ENCODE measurements at places on chromosomes 16 and 17.

- DNase-seq: no peak
Observed at GRCh38 chr17:31824766-31825360, 34.2 kb downstream of the COPRS start.

DNA sequence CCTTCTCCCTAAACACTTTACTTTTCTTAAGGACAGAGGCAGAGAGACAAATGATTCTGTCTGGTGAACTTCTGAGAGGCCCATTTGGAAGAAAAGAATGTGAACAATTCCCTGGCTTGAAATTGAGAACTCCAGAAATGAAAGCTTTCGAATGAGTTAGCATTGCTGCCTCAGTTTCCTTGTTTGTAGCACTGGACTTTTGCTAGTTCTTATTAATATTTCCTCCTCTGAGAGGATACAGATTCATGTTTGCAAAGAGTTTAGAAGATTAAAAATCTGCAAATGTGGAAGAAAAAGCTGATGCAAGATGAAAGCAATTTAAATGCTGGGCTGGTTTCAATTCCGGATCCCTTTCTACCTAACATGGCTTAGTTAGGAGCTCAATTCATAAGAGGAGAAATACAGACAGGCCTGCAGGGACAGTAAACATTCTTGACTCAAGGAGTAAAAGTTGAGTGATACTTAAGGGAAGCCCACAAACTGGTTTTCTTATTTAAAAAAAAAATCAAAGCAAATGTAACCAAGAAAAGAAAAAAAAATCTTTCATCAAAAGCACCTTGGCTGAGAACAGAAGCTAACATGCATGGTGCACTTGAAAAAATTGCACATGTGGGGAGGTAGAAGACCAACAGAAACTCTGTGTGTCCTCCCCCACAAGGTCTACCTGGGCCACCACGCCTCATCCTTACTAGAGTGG lies 27.1 kb downstream of the HNF1B start:
- no peak for DNase-seq

DNA sequence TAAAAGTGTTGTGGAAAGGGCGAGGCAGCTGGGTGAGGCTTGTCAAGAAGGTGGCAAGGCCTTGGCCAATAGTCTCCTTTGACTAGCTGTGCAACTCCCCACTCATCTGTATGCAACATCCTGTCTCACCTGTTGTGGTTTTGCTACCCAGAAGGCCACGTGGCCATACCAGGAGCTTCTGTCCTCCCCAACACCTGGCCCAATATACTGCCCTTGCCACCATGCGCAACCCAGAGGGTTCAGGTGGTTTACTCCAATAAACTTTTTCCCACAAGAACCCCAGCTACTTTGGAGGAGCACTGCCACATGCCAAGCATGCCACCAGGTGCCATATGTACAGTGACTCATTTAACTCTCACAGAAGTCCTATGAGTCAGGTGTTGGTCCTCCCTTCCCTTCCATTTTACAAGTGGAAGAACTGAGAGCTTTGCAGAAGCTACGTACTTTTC lies 10.2 kb downstream of the MYO19 start:
- DNase-seq: no peak

DNA sequence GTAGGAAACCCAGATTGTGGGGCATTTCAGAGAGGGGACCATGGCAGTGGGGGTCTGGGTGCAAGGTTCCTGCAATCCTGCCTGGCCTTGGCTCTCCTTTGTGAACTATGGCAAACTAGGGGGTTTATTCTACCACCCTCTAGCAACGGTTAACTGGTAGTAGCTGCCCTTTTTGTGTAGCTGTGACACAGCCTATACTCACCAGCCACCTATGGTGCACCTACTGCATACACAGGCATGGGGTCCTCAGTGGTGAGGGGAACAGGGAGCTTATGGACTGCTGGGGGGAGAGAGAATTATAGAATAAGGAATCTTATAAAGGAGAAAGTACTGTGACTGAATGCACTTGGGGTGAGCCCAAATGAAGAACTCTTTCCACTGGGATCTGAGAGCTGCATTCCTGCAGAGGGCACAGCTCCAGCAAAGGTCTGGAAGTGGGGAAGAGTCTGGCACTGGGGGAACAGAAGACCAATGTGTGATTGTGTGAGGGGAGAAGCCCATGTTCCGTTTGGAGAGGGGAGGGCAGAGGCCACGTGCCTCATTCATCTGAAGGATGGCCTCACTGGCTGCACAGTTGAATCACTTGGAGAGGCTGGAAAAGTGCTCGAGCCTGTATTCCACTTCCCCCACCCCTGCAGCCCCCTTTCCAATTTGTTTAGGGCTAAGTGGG lies 2.1 kb downstream of the MT1X start:
- no peak for DNase-seq

GRCh38 chr17:930258-930657 lies 49.3 kb downstream of the NXN start:
- DNase-seq: no peak

DNA sequence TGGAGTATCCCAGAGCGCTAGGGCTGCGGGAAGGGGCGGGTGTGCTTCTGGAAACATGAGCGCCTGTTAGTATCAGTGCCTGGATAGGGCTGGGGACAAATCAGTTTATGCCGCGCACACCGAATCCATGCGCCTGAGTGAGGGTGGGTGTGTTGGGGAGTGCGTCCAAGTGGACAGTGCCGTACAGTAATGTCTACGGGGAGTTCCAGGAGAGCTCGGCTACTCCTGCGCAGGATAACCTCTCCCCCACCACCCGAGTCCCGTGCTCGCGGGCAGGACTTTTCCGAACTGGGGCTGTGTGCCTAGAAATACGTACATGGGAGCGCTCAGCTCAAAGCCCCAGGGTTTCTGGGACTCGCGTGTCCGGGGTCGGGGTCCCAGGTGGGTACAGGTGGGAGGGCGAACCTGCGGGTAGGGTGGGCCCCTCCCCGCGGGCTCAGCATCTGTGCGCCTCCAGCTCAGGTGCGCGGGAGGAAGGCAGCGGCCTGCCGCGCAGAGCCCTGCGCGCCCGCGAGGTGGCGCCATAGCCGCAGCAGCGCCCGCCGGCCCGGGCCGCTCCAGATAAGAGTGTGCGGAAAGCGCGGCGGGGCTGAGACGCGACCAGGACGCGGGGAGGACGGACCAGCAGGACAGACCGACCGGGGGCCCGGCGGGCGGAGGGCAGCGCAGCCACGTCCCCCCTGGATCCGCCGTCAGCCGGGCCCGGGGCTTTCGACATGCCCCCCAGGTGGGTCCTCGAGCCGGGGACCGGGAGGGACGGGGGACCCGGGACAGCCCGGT lies at the start of gene HIC1:
Gene HIC1 (plus strand): TSS at position 592 of the 780 bp plus-strand sequence. CDS start 1,588 bp downstream, outside the sequence.
- no peak for DNase-seq

DNA sequence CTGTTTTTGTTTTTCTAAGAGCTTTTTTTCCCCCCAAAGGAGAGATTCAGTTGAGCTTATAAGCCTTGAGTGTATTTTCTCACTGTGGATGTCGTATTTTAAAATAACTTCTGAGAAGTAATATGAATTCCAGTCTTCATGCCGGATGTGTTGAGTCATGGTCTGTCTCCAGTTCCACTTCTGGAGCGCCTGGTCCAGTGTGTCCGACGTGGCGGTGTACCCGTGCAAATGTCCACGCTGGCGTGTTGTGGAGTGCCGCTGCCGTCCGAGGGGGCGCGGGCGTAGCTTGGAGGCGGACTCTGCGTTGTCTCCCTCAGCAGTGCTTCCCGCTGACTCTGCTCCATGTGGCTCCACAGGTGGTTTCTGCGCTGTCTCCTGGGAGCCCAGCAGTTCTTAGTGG lies 60.9 kb upstream of the ZNF750 start:
- no peak for DNase-seq

GRCh38 chr17:68819465-68819864 lies 135.7 kb downstream of the ABCA8 start:
- no peak for DNase-seq

DNA sequence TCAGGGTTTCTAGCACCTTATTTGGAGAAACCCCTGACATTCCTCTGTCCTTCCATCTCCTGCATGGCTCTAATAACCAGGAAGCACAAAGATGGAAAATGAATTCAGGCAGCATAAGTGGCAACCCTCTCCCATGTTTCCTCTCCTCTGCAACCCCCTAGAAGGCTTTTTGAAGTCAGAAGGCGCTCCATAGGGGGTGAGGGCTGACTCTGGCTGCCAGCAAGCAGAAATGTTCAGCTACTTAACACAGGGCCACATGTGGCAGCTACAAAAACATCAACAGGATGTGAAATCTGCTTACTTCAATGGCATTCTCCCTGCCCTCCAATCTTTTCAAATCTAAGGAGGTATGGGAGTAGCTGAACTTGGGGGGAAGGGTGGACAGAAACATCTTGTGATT lies 55.2 kb upstream of the IRX5 start:
- no peak for DNase-seq

- DNase-seq: no peak
Observed at GRCh38 chr16:72481419-72481818, 309.5 kb upstream of the PMFBP1 start.

DNA sequence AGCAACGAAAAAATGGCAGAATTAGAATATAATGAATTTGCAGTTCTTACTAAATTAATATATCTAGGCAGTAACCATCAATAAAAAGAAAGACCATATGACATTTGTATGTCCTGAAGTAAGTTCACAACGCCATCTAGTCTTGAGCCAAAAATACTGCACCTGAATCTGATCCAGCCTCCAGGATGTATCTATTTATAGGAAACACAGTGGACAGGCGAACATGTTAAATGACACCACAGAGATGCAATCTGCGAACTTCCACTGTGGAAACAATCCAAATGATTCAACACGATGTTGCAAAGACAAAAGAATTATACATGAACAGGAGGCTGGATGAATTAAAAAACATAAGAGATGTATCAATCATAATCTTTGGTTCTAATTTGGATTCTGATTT lies 197.6 kb downstream of the CDH13 start:
- DNase-seq: no peak

DNA sequence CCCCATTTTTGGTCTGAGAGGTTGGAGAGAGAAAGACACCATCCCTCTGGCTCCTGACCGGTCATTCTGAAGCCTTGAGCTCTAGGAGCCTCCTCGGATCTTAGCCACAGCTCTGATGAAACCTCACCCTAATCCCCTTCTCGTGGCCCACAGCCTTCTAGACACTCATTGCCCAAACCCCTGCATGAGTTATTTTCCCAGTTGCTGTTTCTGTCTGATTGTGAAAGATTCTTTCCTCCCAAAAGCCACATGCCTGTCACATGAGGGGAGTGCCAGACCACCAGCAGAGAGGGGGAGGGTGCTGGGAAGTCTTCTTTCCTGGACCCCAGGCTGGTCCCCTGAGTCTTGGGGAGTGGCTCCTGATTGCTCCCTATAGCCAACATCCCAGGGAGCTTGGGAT lies 17.6 kb upstream of the ABR start:
- DNase-seq: no peak

DNA sequence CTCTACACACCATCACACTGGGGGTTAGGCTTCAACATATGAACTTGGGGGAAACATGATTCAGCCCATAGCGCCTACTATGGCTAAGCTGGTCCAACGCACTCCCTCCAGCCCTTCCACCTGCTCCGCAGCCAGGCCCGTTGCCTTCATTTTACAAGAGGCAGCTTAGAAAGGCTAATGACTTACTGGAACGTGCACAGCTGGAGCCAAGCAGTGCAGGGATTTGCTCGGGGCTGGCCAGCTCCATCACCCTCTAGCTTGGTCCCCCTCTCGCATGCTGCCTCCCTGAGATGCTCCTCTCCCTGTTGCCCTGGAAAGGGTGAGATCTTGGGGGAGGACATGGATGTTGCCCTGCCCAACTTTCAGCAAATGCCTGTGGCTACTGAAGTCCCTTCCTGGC lies 2.8 kb upstream of the CACNG1 start:
- no peak for DNase-seq

GRCh38 chr16:49462362-49462988 lies 88.9 kb downstream of the C16orf78 start:
- no peak for DNase-seq

- DNase-seq: no peak
Observed at GRCh38 chr16:12677502-12677901, 126.2 kb downstream of the CPPED1 start.

GRCh38 chr16:11101695-11102522 lies 154.1 kb downstream of the SOCS1 start:
- no peak for DNase-seq

GRCh38 chr16:3413730-3414379 lies 12.8 kb downstream of the ZNF174 start:
- DNase-seq: no peak

GRCh38 chr17:80443916-80444643 lies 29.1 kb downstream of the ENDOV start:
- no peak for DNase-seq

- no peak for DNase-seq
Observed at GRCh38 chr17:6439951-6440350, 4.3 kb upstream of the PIMREG start.

- DNase-seq: no peak
Observed at GRCh38 chr17:6713130-6713917, at the start of gene SLC13A5. TSS of gene SLC13A5 (minus strand) at chr17:6713369. CDS start at chr17:6713333, 36 bp downstream.

GRCh38 chr16:82395212-82395611 lies 225.2 kb upstream of the MPHOSPH6 start:
- no peak for DNase-seq

DNA sequence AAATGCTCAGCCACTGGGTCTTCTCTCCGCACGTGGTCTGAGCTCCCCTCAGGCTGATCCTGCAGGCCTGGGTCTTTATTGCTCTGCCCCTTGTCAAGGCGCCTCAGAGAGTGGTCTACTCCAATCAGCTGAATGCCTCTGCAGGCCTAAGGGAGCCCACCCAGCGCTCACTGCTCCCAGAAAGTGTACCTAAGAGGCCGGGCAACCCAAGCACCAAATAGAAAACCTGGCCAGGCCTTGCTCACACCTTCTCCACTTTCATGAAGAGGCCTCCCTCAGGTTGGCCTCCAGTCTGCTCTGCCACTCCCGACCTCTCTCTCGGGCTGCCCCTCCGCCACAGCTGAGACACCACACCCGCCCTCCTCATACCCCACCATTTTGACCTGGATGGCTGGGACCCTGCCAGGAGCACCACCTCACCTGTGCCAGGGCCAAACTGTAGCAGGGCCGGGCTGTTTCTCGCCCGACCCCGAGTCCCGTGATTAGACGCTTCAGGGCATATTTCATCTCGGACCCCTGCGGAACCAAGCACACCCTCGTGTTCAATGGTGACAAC lies 665 bp downstream of the MYBBP1A start:
- no peak for DNase-seq

- no peak for DNase-seq
Observed at GRCh38 chr16:67451061-67451703, 20.3 kb downstream of the HSD11B2 start.

DNA sequence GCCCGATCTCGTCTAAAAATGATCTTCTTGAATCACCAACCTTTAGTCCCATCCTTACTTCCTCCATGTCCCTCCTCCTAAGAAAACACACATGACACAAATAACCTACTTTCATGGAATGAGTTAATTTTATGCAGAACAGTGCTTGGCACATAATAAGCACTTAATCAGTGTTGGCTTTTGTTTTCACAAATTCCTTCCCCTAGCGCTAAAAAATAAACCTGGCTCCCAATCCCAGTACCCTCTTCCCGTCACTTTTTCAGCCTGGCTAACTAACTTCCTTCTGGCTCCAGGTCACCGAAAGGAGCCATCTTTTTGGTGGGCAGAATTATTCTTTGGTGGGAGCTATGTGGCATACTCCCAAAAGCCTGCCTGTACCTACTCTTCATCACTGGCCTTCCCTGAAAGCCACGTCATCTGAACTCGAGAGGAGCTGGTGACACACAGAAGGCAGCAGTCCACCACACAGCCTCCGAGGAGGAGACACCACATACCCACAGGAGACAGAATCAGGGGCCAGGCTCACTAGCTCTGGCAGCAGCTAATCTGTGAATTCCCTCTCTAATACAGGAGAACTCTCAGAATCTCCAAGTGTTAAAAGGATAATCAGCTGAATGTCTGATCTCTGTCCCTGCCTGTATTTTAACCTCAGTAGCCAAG lies 114.5 kb downstream of the SMG6 start:
- no peak for DNase-seq

All from vagina (tissue), 2 donors.